ENCODE measurements at places on chromosomes 5 and 9. TPM values are rescaled to one million over a fixed set of nuclear protein-coding genes. Genes with fewer than 3 reads are reported as not detected.

- no peak for DNase-seq
Measured at GRCh38 chr5:143920772-143921171, 108.8 kb downstream of the HMHB1 start.

DNA sequence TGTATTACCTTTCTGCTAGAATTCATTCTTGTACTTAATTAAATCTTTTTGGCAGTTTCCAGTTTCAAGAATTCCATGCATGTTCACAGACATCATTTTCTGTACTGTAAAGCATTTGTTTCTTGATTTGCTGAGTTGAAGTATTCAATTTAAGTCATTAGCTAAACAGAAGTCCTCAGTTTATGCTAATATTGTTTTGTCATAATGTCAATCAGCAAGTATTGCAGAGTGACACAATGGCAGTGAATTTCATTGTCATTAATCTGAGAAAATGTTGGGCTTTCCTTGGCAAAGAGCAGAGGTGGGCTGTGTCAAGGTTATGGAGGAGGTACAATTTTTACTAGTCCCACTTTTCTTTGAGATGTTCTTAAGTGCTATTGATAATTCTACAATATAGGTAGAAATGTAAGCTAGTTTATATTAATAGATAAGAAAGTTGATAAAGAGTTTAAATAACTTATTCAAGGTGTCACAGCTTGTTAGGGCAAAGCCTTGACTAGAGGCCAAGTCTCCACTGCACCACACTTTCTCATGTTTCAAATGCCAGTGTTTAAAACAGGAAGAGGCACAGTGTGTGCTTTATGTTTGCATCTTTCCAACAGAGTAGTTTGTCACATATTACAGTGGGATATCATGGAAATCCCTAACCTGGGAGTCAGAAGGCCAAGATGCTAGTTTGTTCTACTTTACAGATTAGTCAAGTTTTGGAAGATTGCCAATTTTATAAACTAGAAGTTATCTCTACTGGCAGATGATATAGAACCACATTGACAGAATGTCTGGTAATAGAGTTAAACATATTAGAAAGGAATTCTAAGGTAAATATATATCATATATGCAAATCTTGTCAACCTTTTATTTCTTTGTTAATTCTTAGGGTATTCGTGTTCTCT is 56.3 kb downstream of the SLF1 start:
- no peak for DNase-seq

DNA sequence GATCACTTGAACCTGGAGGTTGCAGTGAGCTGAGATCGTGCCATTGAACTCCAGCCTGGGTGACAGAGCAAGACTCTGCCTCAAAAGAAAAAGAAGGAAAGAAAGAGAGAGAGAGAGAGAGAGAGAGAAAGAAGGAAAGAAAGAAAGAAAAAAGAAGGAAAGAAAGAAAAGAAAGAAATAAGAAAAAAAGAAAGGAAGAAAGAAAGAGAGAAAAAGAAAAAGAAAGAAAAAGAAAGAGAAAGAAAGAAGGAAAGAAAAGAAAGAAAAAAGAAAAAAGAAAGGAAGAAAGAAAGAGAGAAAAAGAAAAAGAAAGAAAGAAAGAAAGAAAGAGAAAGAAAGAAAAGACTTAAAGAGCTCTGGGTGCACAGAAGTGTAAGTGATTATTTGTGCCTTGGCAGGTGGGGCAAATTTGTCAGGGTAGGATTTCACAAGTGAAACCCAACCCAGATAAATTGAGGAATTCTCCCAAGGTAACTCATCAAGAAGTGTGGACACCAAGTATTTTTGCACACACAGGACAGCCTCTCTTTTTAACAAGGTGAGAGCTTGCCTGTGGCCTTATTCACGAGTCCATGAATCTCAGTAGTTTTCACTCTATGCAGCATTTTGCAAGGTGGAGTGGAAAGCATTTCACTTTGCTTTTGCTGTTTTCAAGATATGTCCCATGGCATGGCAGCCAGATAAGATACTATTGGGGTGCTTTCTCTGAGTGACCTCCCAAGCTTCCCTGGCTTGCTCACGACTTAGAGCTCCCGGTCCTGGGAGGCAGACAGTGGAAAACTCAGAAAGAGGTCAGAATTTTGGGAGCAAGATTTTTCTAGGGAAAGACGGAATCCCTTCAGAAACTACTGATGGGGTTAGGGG is 57.8 kb downstream of the C9orf153 start:
- no peak for DNase-seq

- no peak for DNase-seq
Measured at GRCh38 chr5:72741805-72742204, 74.7 kb upstream of the TNPO1 start.

DNA sequence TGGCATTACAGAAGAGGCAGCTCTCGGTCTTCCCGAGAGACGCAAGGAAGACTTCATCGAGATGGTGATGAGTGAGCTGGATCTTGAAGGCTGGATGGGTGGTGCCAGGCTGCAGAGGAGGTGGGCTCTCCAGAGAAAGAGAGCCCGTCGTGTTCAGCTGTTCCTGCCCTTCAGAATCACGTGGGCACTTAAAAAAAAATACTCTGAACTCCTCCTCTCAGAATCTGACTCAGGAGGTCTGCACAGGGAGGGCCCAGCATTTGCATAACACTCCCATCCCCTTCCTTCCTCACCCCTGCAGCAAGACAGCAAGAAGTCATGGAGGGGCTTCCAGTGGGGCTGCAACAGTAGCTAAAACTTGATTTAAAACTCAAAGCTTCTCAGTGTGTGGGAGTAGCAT is 203.0 kb downstream of the ATPSCKMT start:
- DNase-seq: no peak

- DNase-seq: no peak
Measured at GRCh38 chr9:121239851-121240250, 28.1 kb upstream of the GSN start.

DNA sequence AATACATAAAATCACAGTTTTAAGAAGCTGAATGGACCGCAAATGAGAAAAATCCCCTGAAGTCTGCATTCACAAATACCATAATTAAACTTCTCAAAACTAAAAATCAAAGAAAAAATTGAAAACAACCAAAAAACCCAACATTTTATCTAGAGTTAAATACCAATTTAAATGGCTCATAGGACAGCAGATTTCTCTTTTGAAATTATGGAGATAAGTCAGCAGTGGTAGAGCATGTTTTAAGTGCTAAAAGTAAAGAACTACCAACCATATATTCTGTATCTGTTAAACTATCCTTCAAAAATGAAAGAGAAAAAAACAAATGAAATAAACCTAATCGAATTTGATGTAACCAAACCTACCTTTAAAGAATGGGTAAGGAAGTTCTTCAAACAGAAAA is 862.8 kb downstream of the TAF11L14 start:
- no peak for DNase-seq

DNA sequence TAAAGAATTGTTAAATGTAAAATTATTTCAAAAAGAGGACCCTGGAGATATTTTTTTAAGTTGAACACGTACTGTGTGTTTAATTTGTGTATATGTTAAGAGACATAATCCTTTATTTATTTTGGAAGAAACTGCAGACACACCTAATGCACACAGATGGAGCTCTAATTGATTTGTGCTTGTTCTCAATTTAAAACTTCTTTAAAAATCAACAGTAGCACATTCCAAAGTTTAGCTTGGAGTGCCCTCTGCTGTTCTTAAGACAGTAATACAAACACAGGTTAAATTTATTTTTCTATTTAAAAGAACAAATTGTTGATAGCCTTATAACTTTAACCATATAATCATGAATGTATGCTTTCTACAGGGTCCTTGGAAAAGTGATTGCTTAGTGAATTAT is 277.6 kb upstream of the ADAMTS16 start:
- DNase-seq: no peak

DNA sequence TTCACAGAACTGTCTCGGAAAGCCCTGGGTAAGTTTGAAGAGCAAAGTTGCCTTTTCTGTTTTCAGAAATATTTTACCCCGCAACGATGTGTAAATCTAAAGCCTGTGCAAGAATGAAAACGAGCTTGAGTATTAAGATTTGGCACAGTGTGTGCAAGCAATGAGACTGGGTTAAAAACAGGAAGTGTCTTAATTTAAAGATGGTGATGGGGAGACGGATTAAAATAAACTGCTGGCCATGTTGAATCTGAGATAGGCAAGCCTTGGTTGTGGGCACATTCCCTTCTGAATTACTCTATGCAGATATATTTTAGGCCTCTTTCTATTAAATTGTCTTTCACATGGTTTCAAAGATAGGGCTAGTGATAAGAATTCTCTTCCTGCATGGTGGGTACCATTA is 294.2 kb upstream of the DMRT1 start:
- no peak for DNase-seq

PCDHB16 gene
- total RNA-seq: not detected

ANKHD1 gene
- 112 TPM for total RNA-seq

- DNase-seq: no peak
Measured at GRCh38 chr9:4334410-4334813, 34.5 kb upstream of the GLIS3 start.

ENTPD8 gene
- not detected for total RNA-seq

- no peak for DNase-seq
Measured at GRCh38 chr5:131979816-131980215, 31.6 kb downstream of the ACSL6 start.

OR1Q1 gene
- not detected for total RNA-seq

DNA sequence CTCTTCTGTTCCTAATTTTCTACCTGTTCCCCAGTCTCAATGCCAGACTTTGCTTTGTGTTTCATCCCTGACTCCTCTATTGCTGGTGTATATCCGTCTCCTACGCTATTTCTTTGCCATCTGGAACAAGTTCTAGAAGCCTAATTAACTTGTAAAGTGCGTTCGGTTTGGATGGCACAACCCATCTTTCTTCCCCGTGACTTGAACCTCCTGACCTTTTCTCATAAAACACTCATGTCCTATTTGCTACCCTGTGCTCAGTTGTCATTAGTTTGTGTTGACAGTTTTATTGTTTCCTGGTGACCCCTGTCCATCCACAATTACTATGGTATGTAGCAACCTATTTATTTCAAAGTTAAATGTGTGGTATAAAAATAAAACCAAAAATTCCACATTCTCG is 323.5 kb downstream of the TLE4 start:
- no peak for DNase-seq

DNA sequence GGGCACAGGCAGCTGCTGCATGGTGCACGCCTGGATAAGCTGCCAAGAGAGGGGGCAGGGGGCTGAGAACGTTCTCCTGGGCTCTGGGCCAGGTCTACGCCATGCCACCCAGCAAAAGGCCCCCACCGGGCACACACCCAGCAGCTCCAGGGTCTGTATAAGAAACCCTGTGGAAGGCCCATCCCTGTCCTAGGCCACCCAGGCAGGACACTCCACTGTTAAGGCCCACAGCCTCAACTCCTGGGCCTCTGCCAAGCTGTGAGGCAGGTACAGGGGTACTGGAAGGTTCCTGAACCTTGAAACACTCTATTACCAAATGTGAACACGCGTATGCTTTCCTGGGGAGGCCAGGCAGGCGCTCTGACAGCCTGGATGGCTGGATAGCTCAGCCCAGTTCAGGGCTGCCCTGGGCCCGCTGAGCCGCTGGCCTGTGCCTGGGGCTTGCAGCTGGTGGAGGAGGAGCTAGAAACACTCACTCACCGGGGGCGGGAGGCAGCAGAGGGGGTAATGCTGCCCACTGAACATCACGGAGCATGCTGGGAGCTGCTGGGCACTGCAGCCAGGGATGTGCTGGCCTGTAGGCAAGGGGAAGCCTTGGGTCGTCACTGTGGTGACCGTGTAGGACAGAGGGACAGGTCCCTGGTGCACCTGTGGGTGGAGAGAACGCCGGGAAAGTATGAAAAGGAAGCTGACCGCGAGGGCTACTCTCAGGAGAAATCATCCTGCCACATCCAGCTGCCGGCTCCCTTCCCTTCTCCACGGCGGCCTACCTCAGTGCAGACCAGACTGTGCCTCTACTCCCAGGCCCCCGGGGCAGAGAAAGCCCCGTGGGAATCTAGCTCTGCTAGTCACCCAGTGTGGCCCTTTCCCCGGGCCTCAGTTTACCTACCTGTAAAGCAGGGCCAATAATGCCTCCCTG is 6.0 kb downstream of the RNF44 start:
- peak; percentile 50 for DNase-seq

DNA sequence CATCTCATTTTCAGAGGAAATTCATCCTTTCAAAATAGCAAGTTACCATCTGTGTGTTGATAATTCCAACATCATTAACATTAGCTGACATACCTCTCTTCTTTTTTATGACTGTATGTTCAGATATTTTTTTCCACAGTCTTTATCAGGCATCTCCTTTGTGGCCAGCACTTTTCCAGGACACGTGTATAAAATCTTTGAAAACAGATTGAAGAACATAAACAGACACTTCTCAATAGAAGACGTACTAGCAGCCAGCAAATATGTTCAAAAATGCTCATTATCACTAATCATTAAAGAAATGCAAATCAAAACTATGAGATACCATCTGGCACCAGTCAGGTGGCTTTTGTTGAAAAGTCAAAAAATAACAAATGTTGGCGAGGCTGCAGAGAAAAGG is 734.3 kb downstream of the SEMA5A start:
- DNase-seq: no peak

TEX48 gene
- 0.61 TPM for total RNA-seq

- no peak for DNase-seq
Measured at GRCh38 chr9:68978066-68978465, 35.8 kb downstream of the PRKACG start.

SPINK6 gene
- total RNA-seq: not detected

GRCh38 chr9:135579356-135579755 is 17.8 kb downstream of the PAEP start:
- DNase-seq: no peak

GABRA6 gene
- not detected for total RNA-seq

GRCh38 chr5:52801329-52801728 is 13.6 kb downstream of the ITGA1 start:
- no peak for DNase-seq

DNA sequence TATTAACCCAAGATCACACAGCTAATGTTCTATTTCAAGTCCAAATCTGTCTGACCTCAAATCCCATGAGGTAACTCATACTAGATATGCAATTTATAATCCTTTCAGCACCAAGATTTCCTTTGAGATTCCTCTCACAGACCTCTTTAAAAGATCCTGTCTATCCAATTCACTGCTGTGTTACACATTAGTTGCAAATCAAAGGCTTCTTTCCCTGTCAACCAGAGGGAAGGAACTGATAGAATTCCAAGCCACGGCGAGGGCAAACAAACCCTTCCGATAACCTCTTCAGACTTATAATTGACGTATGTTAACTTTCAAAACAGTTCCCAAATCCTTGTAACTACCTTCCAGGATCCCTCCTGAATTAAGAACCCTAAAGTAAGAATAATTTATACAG is 168.9 kb downstream of the DRD1 start:
- no peak for DNase-seq

DNA sequence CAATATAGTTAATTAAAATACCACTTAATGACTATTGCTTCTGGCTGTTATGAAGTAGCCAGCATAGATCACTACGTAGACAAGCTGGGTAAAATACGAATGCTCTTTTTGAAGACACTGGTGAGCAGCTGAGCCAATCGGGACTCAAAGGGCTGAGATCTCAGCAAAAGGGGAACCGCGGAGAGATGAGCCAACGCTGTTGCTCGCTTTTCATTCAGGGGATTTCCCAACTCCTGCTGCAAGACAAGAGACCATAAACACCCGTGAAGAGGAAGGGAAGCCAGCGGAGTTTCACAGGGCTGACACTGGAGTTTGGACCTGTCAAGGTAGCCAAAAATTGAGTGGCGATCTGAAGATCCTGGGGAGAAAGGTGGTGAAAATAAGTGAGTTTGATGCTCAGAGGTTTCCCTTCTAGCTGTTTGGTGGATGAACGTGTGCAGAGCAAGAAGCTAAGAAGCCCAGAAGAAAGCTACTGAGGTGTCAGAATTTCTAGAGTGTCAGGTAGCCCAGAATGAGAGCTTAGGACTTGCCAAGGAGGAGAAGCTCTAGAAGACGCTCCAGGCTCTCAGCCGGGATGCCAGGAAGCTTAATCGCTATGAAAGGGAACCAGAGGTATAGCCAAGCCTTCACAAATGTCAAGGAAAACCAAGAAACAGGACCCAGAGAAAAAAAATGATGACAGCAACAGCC is 79.6 kb upstream of the RNU6ATAC start:
- DNase-seq: no peak
